Activated CD4-positive, alpha-beta T cell treated with anti-CD3 and anti-CD28 coated beads, Interleukin-2, amount 50 U/mL, for 48 hours (primary cell): ENCODE measurements at places on chromosomes 6 and 20.
A peak's percentile ranks its signal among the peaks of the same experiment; 100 is the strongest.

GRCh38 chr6:15533379-15534026, 129.3 kb downstream of the DTNBP1 start:
- no peak for DNase-seq

DNA sequence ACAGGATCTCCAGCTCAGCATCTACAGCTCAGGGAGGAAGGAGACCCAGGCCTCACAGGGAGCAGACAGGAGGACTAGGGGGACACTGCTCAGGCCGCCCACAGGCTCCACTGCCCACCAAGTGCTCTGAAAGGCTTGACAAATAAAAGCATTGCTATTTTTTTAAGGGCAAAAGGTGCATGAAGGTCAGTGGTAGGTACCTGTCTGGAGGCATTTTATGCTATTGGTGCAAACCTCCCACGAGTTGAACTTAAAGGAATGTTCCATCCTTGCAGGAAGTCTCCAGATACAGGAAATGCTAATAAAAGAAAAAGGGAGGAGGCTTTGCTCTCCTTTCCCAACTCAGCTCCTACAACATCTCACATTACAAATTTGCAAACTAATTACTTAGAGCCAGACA, 228.1 kb downstream of the FOXC1 start:
- DNase-seq, result no peak

GRCh38 chr6:144661116-144661806, 376.1 kb downstream of the UTRN start:
- DNase-seq, result no peak

DNA sequence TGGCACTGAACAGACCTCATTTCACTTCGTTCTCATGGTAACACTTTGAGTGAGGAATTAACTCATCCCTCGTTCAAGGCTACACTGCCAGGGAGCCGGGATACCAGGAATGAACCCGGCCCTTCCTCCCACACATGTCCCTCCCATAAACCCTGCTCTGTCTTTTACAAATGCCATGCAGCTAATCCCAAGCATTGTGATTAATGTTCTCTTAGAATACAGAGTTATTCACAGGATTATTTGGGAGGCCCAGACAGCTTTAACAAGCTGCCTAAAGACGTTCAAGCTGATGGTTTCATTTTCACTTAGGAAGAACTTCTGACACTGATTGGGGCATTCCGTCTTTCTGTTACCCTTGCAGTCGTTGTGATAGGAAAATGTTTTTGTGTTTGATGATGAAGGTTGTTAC, 42.5 kb upstream of the CD83 start:
- DNase-seq, result no peak

DNA sequence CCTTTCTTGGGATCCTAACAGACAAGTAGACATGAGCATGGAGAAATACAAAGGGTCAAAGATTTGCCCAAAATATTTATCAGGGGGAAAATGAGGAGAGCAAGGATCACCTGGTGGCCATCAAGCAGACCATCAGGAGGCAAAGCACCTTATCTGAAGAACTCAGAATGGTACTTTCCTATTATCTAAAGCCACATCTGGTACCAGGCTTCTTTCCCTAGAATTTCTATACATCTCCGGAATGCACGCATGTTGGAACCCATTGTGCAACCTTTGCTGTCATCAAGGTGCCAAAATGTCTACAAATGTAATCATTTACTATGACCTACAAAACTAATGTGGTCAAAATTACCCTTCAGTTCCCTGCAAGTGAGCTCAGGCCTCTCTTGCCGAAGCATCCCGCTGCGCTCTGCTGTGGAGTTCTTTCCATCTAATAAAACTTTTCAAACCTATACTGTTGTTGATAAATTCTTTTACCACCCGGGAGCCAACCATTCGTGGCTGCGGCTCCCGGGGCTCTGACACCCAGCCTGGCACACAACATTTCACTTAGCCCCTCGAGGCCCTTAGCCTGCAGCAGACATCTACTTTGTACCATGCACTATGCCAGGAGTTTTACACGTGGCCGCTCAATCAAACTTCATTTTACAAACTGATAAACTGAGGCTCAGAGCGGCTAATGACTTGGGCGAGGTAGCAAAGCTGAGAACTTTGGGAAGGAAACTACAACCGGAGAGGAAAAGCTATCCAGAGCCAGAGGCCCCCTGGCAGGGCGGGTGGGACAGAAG, 3.8 kb upstream of the CPXM1 start:
- DNase-seq, result no peak

DNA sequence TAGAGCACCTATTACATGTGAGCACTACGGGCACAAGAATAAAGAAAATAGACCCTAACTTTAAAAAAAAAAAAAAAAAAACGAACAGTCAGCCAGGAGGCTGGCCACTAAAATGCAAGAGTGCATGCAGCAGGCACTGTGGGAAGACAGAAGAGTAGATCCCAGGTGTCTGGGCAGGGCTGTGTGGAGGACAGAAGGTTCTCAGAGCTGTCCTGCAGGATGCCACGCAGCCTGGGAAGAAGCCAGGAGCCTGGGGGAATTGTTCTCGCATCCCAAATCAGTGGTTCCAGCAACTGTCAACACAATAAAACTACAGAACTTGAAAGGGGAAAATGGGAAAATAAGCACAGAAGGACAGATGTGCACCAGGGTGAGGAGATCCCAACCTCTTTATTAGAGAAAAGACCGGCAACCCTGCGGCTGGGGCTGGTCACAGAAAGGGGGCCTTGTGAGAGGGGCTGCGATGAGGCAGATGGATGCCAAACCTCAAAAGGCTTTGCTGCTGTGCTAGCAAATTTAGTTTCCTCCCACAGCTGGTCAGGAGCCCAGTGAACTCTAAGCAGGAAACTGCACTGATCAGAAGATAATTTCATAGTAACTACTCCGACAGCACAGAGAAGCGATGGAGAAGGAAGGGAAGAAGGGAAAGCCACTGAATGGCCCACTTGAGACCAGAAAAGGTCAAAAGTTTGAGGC, 30.9 kb downstream of the MAP3K5 start:
- no peak for DNase-seq

DNA sequence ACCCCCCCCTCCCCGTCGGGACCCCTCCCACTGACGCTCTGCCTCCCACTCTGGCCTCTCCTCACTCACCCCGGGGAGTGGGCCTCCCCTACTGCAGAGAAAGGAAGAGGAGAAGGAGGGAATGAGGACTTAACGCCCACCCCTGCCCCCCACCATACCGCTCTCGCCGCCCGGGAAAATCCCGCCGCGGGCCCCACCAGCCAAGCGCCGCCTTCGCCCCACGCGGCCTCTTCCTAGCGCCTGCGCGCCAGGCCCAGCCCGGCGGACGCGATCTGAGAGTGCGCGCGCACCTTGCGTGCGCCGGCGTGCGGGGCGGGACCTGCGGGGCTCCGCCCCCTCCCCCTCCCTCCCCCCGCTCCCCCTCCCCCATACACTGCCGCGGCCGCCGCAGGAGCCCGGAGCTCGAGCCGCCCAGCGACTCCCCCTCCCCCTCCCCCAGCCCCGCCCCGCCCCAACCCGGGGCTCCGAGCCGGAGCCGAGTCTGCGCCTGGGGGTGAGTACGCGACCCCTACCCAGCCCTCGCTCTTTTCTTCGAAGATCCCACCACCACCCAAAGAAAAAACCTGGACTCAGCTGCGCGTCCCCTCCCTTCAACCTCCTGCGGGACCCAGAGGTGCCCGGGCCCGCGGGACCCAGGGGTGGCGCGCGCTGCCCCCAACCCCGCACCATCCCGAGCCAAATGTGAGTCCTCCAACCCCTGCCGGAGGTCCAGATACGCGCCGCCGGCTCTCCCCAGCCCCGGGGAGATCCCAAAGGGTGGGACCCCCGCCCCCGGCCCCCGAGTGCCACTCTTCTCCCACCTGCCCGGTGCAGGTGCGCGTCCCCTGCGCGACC, at the start of the genes MRPL14 and TMEM63B:
Gene MRPL14 (minus strand): TSS at position 267 of the 834 bp plus-strand sequence. CDS start 10,841 bp downstream, outside the sequence.
Gene TMEM63B (plus strand): TSS at position 369 of the 834 bp plus-strand sequence. CDS start 7,031 bp downstream, outside the sequence.
- peak; percentile 88 for DNase-seq

DNA sequence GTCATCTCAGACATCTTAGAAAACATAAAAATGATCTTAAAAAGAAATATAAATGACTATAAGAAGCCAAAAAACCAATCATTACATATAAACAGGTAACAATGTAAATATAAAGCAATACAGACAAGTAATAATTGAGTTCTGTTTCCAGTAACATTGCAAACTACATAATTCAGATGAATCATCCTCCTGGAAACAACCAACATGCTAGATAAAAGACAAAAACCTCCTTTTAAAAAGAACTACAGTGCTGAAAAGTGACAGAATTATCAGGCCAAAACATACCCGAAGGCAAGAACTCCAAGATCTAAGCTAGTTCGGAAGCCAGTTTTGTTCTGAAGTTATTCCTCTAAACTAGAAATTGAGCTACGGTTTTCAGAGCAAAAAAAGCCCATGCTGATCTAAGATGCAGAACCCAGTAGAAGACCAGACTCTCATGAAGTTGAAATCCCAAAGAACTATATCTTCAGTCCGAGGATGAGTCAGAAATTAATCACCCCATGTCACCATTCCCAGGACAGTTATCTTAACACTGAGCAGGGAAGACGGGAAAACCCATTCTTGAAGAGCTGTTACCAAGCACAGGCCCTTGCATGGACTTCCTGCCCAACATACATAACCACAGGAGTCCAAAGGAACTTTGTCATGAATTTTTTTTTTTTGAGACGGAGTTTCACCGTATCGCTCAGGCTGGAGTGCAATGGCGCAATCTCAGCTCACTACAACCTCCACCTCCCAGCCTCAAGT, 9.8 kb downstream of the PGM3 start:
- no peak for DNase-seq

DNA sequence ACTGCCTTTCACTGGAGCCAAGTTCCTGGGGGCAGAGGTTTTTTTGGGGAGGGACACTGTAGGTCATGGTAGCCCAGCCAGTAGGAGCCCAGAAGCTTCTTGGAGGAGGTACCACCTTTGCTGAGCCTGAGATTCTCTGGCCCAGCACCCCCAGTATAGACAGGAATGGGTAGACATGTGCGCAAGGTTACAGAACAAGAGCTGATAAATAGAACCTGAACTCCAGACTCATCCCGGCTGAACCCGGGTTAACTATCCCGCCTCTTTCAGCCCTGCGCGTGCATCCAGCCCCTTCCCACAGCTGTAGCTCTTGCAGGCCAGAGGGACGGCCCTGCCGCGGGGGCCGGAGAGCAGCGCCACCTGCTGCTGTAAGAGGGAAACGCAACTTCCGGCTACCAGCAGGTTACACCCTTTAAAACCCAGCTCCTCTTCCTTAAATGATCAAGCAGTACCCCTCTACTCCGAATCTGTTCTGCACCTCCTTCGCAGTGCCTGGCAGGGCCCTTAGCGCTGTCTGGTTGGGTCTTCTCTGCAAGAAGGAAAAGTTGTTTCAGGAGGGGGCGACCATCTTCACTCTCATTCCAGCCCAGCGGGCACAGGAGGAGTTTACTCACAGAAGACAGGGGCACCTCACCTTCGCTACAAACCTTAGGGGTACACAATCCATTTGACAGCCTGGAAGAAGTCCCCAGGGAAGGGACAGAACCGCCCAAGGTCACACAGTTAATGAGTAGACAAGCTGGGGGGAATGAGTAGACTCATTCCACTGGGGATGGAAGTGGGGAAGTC, 7.5 kb downstream of the SRXN1 start:
- DNase-seq, result peak; percentile 79

- DNase-seq, result no peak
Measured at GRCh38 chr6:150088481-150089154, 19.7 kb upstream of the ULBP3 start.

- no peak for DNase-seq
Measured at GRCh38 chr20:51204794-51205193, 181.9 kb upstream of the KCNG1 start.

DNA sequence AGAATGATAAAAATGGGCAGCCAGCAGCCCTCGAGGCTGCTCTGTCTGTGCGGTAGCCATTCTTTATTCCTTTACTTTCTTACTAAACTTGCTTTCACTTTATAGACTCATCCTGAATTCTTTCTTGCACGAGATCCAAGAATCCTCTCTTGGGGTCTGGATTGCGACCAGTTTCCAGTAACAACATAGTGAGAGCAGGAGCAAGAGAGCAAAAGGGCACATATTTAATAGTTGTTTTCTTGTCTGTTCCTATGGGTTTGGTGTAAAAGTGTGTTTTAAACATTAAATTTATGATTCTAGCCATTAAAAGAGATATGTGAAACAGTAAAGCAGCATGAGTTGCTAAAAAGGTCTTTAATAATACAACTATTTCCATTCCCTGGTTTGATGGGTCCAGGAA, 78.8 kb upstream of the OPRM1 start:
- DNase-seq, result no peak

- DNase-seq, result no peak
Measured at GRCh38 chr6:107495196-107495643, 5.3 kb downstream of the SOBP start.

- DNase-seq, result no peak
Measured at GRCh38 chr6:107717781-107718180, 106.3 kb downstream of the SCML4 start.

DNA sequence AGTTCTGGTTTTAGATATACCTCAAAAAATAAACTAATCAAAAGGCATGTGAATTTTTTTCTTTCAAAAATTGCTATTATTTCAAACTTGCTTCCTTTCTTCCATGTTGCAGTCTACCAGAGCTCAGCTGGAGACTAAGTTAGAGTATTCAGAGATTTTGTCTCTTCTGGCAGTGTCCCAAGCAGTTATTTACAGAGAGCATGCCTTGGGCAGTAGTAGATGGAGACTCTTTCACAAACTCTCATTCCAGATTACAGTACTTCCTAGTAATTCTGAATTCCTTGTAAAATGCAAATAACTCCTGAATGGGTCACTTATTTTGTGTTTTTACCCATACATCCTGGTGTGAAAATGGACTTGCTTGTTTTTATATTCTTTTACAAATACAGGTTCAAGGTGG, 703.4 kb downstream of the EPHA7 start:
- DNase-seq, result no peak

- no peak for DNase-seq
Measured at GRCh38 chr6:35088281-35089215, 52.6 kb downstream of the TCP11 start.

DNA sequence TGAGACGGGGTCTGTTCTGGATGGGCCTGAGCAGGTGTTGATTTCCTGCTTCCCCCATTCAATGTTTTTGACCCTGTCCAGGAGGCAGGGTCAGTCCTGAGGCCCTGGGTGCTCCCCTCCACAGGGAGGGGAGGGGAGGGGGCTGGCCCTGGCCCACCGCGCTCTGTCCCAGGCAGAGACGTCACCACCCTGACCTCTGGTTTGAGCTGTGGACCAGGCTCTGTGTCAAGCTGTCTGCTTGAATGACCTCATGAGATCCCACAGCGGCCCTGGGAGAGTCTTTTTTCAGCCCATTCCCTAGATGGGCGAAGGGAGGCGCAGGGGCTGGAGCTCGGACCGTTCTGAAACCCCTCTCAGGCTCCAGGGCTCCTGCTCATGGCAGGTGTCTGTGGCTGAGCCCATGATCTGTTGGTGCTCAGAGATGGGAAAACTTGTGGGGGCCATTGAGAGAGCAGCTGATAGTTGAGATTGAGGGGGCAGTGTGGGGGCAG, 8.9 kb upstream of the LKAAEAR1 start:
- no peak for DNase-seq

- DNase-seq, result peak; percentile 51
Measured at GRCh38 chr6:148577687-148578488, 168.9 kb upstream of the UST start.

- DNase-seq, result no peak
Measured at GRCh38 chr20:5400164-5400762, 83.5 kb upstream of the PROKR2 start.

- no peak for DNase-seq
Measured at GRCh38 chr6:117668736-117669135, 6.5 kb upstream of the NUS1 start.

GRCh38 chr20:33124261-33124660, 43.7 kb upstream of the BPIFA2 start:
- DNase-seq, result no peak
